ENCODE measurements at places on chromosomes 6 and 20.

GRCh38 chr6:88698661-88699060 lies 264.8 kb downstream of the RNGTT start:
- no peak for ATAC-seq

GRCh38 chr20:55934146-55934545 lies 71.2 kb downstream of the CBLN4 start:
- no peak for ATAC-seq

DNA sequence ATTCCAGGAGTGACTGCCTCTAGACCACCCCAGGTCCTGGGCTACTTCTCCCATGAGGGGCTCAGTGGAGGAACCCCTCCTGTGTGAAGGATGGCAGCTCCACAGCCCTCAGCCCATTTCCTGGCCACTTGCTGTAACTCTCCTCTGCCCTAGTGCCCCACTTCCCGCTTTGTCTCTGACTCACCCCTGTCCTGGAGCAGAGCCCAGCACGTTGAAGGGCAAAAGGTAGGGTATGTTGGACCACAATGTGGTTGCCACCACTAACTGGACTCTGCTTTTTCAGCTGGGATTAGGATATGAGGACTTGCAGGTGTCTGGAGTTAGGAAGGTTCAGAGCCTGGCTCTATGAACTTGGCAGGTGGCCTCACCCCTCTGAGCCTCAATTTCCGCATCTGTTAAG lies 2.4 kb downstream of the MYBL2 start:
- ATAC-seq: peak; percentile 16

- ATAC-seq: no peak
These were observed 49.8 kb downstream of the BCKDHB start for GRCh38 chr6:80156221-80156620.

GRCh38 chr20:64238851-64239387 lies 16.6 kb upstream of the PCMTD2 start:
- ATAC-seq: no peak

DNA sequence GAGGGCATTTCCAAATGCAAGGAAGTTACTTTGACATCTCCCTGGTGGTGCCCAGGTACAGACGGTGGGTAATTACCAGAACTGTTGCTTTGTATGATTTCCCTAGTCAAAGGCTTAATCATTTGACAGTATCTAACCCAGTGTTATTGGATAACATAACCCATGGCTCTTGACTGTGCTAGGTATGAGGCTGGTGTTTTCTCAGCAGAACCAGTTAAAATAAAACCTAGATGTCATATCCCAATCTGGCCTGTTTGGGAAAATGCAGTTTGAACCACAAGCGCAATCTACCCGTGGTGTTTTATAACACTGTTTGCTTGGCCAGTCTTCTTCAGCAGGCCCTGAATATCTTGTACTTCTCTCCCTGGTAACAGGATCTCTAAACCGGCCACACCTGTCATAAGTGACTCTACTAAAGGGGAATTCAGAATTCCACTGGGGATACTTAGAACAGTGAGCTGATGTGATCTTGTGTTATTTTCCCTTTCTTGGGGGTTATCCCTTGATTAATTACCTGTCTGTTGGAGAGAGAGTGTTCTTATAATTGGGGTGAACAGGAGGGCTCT lies 32.8 kb downstream of the PPP1R14C start:
- ATAC-seq: no peak

DNA sequence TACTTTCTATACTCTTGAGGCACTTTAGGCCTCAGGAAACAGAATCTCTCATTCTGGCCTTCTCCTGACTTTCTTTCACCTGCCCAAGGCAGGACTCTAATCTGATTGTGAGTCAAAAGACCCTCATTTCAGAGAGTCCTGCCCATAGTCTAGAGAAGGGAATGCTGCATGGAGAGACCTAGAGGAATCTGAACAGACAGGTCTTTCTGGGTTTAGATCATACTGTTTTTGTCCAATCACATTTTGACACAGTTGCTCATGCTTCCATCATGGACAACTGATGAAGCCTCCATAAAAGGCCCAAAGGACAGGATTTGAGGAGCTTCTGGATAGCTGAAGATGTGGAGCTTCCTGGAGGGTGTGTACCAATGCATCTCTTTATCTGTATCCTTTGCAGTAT lies 48.1 kb upstream of the BTBD3 start:
- ATAC-seq: no peak

DNA sequence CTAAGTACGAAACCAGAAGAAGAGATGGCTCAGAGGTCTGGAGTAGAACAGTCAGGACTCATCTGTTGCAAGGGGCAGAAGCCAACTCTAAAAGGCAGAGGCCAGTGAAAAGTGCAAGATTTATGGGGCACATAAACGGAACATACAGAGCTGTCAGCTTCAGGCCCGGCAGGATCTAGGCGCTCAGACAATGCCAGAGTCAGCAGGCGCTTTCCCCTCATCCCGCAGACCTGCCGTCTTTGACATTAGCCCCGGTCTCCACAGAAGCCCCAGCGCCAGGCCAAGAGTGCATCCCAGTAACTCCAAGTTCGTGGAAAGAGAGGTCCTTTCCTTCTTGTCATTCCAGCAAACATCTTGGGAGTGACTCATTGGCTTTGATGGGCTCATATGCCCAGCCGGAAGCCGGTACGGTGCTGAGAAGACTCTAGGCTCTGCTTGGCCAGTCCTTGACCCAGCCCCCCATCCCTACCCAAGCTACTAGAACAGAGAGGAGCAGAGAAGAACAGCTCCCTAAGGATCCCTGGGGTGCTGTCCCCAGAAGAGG lies 260.9 kb downstream of the TAF4 start:
- no peak for ATAC-seq

- ATAC-seq: no peak
These were observed 253.1 kb downstream of the LY86 start for GRCh38 chr6:6841571-6841970.

- no peak for ATAC-seq
These were observed 33.4 kb downstream of the CEBPB start for GRCh38 chr20:50224052-50224451.

- ATAC-seq: no peak
These were observed 75.8 kb downstream of the MYB start for GRCh38 chr6:135256866-135257265.

GRCh38 chr6:81144346-81144745 lies 608.1 kb downstream of the TENT5A start:
- ATAC-seq: no peak

DNA sequence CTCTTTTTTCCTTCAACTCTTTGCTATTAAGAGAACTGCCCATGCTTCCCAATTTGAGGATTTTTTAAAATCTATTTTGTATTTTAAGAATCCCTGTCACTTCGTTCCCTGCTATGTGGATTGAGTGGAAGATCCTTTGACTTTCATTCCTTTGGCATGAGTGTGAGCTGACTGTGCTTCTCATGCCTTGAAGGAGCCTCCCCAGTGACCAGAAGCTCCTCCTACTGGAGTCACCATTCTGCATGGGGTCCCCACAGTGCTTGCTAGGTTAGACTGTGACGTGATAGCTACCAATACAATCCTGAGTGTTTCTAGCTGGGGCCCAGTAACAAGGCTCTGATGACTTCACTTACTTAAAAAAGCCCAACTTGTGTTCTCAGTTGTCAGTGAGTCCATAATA lies 104.4 kb upstream of the LAMP5 start:
- peak; percentile 47 for ATAC-seq

- ATAC-seq: peak; percentile 95
These were observed 223.2 kb upstream of the ECI2 start for GRCh38 chr6:4358414-4359107.

DNA sequence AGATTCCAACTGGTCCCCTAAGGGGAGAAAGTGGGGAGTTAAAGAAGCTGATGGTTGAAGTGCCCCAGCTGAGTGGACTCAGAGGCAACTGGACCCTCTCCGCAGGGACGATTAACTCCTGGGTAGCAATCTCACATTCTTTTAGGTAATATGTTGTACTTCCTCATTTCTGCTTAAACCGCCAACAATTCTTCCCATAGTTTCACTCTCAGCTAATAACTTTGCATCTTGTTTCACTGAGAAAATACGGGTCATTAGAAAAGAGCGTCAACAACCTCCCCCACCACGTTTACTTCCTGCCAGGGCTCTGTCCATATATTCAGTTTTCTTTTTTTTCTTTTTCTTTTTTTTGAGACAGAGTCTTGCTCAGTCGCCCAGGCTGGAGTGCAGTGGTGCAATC lies 39.5 kb upstream of the CHD6 start:
- ATAC-seq: no peak

DNA sequence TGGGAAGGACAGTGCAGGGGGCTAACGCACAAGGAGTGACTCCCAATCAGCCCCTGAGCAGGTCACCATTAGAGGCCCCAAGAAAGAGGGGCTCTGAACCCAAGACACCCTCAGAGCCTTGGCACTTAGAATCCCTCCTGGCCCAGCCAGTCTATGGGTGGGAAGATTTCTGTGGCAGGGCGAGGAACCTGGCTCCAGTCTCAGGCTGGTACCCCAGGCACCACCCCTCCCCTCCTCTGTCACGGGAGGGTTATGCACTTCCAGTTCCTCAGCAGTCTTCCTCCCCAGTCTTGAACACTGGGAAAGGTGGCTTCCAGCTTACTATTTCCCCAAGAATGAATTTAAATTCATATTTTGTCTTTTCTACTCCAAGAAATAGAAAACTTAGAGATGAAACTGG lies 27.6 kb upstream of the SSTR4 start:
- no peak for ATAC-seq

GRCh38 chr6:167829513-167829912 lies 2.8 kb downstream of the AFDN start:
- ATAC-seq: no peak

DNA sequence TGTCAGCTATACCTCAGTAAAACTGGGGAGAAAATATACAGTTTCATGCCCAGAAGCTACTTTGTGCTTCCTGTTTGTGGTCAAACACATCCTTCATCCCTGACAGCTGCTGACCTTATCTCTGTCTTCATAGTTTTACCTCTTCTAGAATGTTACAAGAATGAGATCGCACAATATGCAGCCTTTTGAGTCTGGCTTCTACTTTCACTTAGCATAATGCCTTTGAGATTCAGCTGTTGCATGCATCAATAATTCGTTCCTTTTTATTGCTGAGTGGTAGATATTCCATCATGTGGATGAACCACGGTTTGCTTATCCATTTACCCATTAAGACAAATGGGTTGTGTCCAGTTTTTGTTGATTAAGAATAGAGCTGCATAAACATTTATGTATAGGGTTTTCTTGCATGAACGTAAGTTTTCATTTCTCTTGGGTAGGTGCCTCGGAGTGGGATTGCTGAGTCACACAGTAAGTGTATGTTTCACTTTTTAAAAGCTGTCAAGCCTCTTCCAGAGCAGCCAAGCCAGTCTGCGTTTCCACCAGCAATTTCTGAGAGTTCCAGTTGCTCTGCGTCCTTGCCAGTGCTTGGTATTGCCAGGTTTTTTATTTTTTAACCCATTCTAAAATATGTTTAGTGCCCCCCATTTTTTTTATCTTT lies 86.6 kb upstream of the PAX1 start:
- no peak for ATAC-seq

DNA sequence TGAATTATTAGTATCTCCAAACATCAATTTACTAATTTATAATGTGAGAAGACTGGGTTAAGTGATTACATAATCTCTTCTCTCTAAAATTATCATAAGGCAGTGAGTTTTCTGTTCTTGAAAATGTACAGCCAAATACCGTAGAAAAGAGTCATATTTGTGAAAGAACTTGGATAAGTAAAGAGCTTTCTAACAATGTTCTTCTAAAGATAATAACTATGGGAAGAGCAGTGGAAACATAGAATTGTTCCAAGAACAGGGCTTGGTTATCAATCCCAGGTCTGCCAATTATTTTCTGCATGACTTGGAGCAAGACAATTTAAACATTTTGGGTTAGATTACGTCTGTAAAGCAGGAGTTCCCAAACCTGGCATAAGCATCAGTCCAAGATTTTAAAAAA lies 198.1 kb upstream of the SGK1 start:
- ATAC-seq: no peak

DNA sequence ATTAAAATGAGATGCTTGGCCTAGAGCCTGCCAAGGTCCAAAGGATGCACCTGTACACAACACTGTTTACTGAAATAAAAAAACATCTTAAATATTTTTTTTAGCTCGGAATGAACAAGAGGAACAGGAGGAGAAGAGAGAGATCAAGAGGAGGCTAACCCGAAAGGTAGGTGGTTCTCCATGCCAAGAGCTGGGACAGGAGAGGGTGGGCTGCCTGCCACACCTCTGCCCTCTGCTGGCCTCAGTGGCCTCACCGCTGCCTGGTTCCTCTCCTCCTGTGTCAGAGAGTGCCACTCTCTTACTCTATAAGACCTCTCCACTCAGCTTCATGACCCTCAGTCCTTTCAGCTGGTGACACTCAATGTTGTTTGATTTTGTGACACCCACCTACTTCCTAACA lies 50.2 kb downstream of the TBC1D7 start:
- ATAC-seq: peak; percentile 47

DNA sequence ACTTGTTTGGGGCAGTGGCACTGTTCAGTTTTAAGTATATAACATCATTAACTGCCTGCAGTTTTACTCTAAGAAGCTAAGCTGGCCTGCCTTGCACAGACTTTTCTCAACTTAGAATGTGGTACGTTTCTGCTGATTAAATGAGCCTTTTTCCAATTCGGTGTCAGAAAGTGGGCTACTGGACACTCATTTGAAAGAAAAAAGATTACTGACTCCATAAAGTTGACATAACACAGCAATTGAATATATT lies 2.1 kb downstream of the ZMYND8 start:
- ATAC-seq: no peak

GRCh38 chr6:168683621-168684020 lies 242.6 kb downstream of the SMOC2 start:
- ATAC-seq: no peak

DNA sequence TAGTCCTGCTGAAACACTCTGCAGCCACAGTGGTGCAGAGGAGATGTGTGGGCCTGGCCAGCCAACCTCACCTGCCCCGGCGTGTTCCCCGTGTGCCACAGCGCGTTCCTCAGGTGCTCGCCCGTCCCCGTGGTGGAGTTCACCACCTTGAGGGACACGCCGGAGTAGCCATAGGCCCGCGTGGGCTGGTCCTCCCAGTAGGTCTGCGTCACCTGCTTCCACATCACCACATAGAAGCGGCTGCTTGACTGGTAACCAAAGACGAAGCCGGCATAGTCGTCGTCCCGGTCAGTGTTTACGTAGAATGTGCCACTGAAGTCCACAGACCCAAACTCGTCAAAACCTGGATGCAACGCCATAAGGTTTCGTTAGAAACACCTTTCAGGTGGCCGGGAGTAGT lies 31.5 kb downstream of the THBS2 start:
- ATAC-seq: no peak

GRCh38 chr20:44909872-44910689 lies at the start of gene PABPC1L:
Gene PABPC1L (plus strand): TSS chr20:44910060. CDS start chr20:44910144, 84 bp downstream.
- ATAC-seq: peak; percentile 94

DNA sequence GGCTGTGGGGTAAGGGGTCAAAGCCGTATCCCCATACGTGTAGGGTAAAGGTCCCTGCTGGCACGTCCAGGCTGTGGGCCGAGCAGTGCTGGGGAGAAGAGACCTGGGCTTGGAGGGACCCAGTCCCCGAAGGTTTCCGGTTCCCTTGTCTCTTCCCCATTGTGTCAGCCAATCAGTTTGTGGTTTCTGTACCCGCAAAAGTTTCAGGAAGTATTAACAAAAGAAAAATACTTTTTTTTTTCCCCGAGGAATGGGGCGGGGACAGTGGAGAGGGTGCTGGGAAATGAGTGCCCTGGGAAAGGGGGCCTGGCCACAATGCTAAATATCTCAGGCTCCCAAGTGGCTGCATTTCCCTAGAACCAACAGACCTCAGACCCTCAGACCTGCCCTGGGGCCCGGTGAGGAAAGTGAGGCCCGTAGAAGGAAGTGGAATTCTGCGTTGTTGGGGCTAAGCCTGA lies 15.2 kb upstream of the AMD1 start:
- no peak for ATAC-seq
